ENCODE measurements at places on chromosomes 11 and 22.

DNA sequence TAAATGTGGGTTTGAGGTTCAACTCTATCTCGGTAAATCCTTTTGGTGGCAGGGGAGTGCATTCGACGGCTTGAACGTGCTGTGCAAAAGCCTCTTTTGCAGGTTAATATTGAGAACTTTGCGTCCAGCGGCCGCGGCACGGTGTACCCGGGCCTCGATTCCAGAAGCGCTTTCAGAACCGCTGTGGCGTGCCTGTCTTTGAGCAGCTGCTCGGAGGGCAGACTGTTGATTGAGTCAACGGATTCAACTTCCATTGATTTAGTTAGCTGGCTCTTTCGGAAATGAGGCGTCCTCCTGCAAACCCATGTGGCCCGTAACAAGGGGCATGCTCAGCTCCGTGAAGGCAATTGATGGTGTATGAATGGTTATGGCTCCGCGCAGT, 1247.8 kb downstream of the BRD1 start:
- no peaks in the 10 kb centered on the region for H3K27me3 ChIP-seq
- DNase-seq, result no peak
- H3K4me3 ChIP-seq, result no peak overlapping the region
- H3K4me1 ChIP-seq, result peaks cover under 1% of the 10 kb centered on the region
- no peaks in the 10 kb centered on the region for H3K36me3 ChIP-seq

GRCh38 chr11:124743050-124743449, 3.3 kb downstream of the NRGN start:
- no peaks in the 10 kb centered on the region for H3K36me3 ChIP-seq
- no peak for DNase-seq
- no peak overlapping the region for H3K27ac ChIP-seq

DNA sequence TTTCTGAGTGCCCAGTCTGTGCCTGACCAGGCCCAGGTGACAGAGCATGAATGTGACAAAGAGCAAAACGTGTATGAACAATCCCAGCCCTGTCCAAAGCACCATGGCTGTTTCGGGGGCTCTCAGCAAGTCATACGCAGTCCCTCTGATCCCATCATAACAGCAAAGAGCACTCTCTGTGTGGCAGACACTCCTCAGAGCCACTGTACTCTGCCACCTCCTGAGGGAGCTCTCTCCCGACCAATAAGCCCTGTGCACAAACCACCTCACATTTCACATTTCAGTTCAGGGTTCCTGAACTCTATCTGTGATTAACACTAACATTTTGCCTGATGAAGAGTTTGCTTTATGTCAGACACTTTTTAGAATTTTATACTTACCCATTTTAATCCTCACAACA, 6.6 kb downstream of the DGCR2 start:
- H3K27ac ChIP-seq, result no peak overlapping the region
- H3K36me3 ChIP-seq, result peaks cover 16% of the 10 kb centered on the region
- DNase-seq, result no peak
- no peaks in the 10 kb centered on the region for H3K27me3 ChIP-seq
- H3K4me3 ChIP-seq, result no peak overlapping the region

- peaks cover 25% of the 10 kb centered on the region for H3K36me3 ChIP-seq
- H3K4me1 ChIP-seq, result no peaks in the 10 kb centered on the region
- H3K27ac ChIP-seq, result no peak overlapping the region
- no peaks in the 10 kb centered on the region for H3K27me3 ChIP-seq
Observed at GRCh38 chr22:37765953-37766576, 41.7 kb upstream of the GCAT start.

DNA sequence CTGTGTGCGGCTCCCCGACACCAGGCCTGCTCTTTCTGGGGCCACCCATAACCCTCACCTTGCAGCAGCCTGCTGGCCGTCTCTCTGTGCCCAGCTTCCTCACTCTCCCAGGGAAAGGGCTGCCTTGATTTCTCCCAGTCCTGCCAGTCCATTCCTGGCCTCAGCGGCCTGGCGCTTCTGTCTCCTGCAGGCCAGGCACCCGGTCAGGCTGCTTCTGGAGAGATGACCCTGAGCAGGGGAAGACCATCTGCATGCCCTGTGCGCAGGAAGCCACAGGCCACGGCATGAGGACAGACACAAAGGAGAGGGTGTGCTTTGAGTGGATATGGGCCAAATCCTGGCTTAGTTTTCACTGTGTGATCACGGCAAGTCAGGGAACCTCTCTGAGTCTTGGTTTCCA, 86.2 kb downstream of the TSPAN18 start:
- DNase-seq, result no peak
- no peaks in the 10 kb centered on the region for H3K36me3 ChIP-seq
- H3K4me1 ChIP-seq, result no peaks in the 10 kb centered on the region
